ENCODE measurements at places on chromosomes 5 and 9. TPM values are rescaled to one million over a fixed set of nuclear protein-coding genes. Genes with fewer than 3 reads are reported as not detected.

DNA sequence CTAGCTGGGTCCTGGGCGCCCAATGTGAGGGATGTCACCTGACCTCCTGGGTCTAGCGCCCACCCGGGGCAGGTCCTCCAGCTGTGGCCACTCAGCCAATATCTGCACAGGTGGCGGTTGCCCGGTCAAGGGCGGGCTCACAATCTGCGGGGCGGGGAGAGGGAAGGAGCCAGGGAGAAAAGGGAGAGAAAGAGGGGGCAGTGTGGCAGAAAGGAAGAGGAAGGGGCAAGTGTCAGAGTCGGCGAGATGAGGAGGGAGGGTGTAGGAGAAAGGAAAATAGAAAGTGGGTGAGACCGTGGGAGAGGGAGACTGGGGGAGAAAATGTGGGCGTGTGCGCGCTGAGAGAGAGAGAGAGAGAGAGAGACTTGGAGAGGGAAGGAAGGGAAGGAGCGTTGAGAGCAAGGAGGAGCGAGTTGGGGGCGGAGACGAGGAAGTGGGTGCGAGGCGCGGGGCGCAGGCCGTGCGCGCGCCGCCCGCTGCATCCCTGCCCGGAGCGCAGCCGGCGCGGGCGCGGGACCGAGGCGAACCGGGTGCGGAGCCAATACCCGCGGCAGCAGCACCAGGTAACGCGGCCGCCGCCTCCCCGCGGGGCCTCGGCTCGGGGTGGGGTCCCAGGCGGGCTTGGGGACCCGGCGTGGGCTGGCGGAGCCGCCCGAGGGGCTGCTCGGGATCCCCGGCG is at the start of gene HRH2:
HRH2 (plus strand) TSS at position 479 of the 679 bp plus-strand sequence. CDS start 25,163 bp downstream, outside the sequence.
- peak; percentile 69 for DNase-seq
- no peaks in the 10 kb centered on the region for H3K36me3 ChIP-seq
- H3K27ac ChIP-seq = peak within 1 kb of the TSS; percentile 26
- peaks cover 44% of the 10 kb centered on the region for H3K4me1 ChIP-seq
- peak within 1 kb of the TSS; percentile 87 for H3K4me3 ChIP-seq
- no peaks in the 10 kb centered on the region for H3K27me3 ChIP-seq

DNA sequence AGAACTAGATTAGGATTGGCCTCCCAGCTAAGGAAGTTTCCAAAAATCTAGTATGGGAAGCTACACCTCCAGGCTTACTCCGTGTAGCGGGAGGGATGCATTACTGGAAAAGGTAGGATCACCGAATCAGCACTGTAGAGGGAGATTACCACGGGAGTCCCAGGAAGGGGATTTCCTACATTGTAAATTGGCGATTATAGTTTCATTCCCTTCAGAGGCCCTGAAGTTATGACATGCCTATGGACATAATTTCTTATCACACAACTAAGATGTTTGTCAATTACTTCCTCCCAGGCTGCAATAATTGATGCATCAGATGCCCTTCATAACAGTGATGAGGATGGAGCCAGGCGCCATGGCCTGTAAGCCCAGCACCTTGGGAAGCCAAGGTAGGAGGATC is 71.2 kb upstream of the NR4A3 start:
- no peaks in the 10 kb centered on the region for H3K36me3 ChIP-seq
- no peak overlapping the region for H3K4me3 ChIP-seq
- H3K27ac ChIP-seq = no peak overlapping the region
- DNase-seq = no peak

- no peaks in the 10 kb centered on the region for H3K27me3 ChIP-seq
- no peaks in the 10 kb centered on the region for H3K36me3 ChIP-seq
- H3K4me1 ChIP-seq = no peaks in the 10 kb centered on the region
- H3K27ac ChIP-seq = no peak overlapping the region
Observed at GRCh38 chr9:92455217-92455616, 27.1 kb downstream of the ASPN start.

IL4 gene
- 4.5 TPM for total RNA-seq

GZMA gene
- total RNA-seq = 19.7 TPM

ABO gene
- total RNA-seq = 0.14 TPM
